ENCODE measurements at places on chromosomes 11 and 22.
A peak's percentile ranks its signal among the peaks of the same experiment; 100 is the strongest.

DNA sequence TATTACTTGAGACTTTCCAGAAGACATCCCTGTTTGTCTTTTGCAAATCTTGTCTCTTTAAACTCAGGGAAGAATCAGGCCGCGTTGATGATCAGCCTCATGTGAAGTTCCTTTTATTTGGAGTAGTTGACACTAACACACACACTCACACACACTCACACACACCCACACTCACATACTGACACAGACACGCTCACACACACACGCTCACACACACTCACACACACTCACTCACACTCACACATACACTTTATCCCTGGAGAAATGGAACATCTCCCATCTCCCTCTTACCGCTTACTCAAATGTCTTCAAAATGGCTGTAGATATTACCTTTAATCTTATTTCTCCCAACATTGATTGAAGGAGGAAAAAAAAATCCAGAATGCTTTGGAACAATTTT, 129.0 kb downstream of the PKNOX2 start:
- no peak for DNase-seq

DNA sequence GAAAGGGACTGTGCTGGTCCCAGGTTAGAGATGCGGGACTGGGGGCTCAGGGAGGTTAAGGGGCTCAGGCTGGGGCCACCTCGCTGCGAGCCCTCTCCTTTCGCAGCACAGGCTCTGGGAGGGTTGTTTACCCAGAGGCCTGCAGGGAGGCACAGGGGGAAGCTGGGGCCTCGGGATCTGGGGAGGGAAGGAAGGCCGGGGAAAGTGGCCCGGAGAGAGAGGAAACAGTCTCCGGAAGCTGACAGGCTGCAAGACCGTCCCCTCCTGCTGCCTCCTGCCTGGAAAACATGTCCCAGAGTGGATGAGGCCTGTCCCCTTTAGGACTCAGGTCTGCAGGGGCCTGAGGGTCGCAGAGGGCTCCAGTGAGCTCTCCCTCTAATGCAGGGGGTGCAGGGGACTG, 45.4 kb downstream of the MYO7A start:
- DNase-seq = no peak

- DNase-seq = peak; percentile 59
Measured at GRCh38 chr11:2166091-2166851, 5.3 kb upstream of the INS start.

GRCh38 chr11:113876074-113876797, 864 bp upstream of the USP28 start:
- DNase-seq = no peak

DNA sequence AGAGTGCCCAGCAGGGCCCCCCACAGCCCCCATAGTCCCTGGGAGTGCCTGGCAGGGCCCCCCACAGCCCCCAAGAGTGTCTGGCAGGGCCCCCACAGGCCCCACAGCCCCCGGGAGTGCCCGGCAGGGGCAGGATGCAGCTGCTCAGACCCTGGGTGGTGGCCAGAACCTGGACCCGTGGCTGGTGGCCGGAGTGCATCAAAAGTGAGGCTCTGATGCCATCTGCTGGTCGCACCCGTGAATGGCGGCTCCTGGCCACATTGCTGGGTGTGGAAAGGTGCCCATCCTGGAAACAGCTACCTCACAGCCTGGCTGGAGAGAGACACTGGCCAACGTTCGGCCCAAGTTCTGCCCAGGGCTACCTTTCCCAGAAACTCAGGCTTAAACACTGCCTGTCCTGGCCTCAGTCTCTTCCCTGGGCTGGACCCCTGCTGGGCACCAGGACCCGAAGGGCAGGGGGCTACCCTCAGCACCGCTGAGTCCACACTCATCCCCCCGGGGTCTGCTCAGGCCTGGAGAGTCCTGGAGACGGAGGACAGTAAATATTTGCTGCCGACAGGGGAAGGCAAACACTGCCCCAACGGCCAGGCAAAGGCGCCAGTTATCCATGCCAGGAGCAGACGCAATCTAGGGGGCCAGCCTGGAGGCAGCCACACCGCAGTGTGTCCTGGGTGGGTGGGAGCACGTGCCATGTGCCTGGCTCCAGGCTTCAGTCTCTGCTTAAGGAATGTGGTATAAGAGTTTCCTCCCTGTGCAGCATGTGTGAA, 4.4 kb downstream of the INS start:
- DNase-seq = peak; percentile 64

DNA sequence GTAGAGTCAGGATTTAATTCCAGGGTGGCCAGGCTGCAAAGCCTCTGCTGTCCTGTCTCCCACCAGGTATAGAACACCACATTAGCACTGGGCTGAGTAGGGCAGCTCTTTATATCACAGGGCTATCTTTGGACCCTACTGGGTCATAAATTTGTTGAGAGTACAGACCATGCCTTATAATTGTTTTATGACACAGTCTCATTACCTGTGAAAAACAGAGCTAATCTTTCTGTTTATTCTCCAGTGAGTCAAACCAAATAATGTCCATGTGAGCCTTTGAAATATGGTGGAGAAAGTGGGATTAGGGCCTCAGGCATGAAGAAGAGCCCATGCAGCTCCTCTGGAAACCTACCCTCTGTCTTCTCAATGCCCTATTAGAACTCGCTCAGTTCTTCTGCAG, 49.6 kb upstream of the KIRREL3 start:
- no peak for DNase-seq

DNA sequence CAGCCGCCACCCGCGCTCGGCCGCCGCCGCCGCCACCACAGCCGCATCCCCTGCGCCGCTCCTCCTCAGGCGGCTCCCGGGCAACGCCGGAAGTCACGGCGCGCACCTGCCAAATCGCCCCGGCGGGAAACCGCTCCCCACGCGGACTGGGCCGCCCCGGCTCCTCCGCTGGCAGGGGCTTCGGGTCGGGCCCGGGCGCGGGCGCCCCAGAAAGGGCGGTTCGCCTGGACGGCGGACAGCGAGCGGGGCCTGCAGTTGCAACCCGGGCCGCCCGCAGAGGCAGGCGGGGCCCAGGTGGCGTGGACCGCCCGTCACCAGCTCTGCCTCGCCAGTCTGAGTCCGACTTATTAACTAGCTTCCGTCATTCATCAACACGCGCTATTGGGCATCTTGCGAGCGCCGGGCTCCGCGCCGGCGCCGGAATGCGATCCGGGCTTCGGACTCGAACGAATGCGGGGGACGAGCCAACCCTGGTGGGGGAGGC, at the start of gene HIRA:
Gene HIRA, minus strand, starts transcription at position 85 of the 484 bp plus-strand sequence. CDS start 257 bp downstream, outside the sequence.
- peak; percentile 77 for DNase-seq

DNA sequence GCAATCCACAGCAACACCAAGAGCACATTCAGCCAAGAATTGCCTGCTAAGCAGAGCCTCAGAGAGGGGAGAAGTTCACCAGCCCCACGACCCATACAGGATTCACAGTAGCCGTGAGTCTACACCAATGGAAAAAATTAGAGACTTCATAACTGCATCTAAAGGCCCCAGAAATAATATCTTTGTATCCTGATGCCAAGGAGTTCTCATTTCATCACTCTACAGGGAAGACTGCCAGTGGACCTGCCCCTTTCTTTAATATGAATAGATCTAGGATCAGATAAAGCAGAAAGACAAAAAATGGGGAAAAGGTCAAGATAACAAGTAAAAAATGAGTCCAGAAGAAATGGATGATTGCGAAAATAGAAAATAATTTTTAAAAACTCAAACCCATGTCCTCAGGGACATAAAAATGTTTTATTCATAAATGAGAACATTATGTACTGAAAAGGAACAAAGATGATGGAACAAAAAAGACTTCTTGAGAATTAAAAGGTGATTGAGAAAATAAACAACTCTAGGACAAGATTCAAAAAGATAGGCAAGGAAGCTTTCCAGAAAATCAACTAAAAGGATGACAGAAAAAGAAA, 9.5 kb downstream of the APOL3 start:
- DNase-seq = no peak

DNA sequence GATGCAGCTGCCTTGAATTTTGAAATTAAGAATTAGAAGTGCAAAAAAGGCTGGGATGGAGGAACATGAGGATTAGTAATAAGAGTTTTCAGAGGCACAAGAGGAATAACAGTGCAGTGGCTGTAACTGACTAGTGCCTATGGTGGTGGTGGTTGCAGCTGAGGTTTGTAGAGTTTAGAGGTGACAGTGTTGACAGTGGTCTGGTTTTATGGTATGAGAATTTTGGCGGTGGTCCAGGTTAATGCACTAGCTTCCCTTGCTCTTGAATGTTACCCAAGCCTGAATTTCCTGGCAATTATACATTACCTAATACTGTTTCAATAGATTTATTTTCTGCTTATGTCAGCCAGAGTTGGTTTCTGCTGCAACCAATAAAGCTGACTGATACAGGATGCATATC, 112.8 kb upstream of the C11orf87 start:
- DNase-seq = no peak

DNA sequence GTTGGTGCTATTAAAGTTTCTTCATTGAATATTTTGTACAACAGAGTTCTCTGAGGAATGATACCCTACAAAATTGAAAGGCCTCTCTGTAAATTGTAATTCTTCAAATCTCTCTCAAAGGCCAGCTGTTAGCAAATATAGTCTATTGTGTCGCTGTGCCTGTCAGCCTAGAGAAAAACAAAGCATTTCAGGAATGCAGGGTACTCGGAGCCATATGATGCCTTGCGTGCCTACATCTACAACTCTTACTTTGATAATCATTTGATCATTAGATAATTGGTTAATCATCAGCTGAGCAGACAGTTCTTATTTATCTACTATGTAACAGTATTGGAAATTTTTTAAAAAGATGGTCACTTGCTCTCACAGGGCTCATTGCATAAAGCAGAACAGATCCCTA, 67.3 kb downstream of the RNF169 start:
- DNase-seq = no peak

DNA sequence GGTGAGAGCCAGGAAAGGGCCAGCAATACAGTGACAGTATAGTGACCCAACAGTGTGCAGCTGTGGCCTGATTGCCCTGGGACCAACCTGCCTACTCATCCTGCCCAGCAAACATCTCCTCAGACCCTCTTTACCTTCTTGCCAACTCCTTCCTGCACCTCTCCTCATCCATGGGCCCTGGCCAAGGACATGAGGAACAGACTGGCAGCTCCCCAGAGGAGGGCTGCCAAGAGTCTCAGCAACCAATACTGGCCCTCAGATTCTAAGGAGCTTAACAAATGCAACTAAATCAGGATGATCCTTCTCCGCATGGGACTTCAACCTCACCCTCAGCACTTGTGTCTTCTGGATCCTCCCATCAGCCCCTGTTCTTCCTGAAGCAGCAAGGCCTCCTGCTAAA, 77.0 kb downstream of the RPL27A start:
- no peak for DNase-seq

DNA sequence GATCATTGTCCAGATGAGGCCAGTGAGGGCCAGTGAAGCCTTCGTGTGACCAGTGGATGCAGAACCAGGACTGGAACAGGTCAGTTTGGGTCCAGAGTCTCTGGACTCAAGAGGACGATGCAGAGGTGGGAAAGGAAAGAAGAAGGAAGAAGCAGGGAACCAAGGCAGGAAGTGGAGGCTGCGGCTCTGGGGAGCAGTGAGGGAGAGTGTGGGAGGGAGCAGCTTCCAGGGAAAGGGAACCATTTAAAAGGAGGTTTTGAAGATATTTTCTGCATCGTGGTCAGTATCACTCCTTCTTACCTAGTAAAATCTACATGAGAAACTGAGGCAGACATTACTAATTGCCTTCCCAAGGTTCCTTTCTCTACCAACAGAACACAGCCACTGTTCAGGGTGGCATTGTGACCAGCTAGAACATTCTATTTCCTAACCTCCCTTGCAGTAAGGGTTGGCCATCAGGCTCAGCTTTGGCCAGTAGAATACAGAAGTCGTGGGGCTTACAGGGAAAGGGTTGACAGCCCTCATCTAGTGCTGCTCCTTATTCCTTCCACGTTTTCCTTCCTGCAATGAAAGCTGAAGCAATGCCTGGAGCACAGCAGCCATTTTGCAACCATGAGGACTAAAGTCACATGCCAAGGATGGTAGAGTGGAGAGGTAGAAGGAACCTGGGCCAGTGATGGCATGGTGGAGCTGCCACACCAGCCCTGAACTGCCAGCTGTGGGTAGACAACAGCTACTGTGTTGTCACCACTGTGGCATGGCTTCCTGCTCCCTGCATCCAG, 29.1 kb upstream of the LINC01488 start:
- no peak for DNase-seq

GRCh38 chr22:29306175-29306834, at the start of gene GAS2L1:
Gene GAS2L1 (plus strand): TSS chr22:29306650. CDS start chr22:29308106, 1,456 bp downstream.
- DNase-seq = peak; percentile 77

DNA sequence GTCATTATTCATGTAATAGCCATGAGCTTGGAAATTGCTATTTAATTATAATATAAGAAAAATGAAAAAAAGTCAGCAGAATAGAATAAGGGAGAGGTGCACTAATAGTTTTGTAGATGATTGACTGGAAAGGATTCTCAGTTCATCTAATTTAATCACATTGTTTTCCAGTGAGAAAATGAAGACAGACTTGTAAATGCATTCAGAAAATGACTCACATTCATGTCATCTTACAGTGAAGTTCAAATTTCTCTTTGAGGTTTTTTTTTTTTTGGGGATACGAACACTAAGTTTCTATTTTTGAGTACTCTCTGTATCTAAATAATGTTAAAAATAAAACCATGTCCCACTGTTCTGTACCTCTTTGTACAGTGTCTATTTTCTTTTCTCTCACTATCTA, 18.5 kb upstream of the OR4A16 start:
- no peak for DNase-seq

- no peak for DNase-seq
Measured at GRCh38 chr11:134069426-134070341, 812 bp downstream of the JAM3 start.

DNA sequence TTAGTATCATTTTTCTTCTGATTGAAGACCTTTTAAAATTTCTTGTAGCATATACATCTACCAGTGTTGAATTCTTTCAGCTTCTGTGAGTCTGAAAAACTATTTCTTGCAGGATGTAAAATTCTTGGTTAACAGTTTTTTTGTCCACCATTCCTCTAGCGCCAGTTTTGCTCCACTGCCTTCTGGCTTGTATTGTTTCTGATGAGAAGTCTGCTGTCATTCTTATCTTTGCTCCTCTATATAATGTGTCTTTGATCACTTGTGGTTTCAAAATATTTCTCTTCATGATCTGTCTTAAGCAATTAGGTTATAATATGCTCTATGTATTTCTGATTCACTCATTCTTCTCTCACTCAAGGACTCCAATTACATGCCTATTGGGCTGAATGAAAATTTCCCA, 152.3 kb downstream of the INSC start:
- no peak for DNase-seq

DNA sequence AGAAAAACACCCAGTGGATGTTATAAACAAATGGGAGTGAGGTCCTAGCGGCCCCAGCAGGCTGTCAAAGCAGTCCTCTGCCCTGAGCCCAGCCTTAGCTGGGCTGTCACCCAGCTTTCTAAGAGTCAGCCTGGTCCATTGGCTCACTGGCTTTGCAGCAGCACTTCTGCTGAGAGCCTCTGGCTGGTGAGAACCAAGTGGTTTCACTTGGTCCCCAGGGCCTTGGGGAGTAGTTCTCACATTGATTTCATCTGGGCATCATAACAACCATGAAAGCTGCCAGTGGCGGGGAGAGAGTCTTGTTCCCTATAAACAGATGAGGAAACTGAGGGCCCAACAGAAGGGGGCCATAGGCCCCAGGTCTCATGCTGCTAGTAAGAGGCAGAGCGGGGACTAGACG, 11.4 kb downstream of the SEC14L6 start:
- no peak for DNase-seq
